ENCODE measurements at places on chromosomes 16 and 17. TPM values are rescaled to one million over a fixed set of nuclear protein-coding genes. Genes with fewer than 3 reads are reported as not detected.

EDC4 gene
- total RNA-seq = 69.7 TPM

CCL16 gene
- not detected for total RNA-seq

ALDH3A1 gene
- 888 TPM for total RNA-seq

C1QTNF8 gene
- not detected for total RNA-seq

ADORA2B gene
- 8.6 TPM for total RNA-seq

CPNE2 gene
- 42.1 TPM for total RNA-seq

SYCE1L gene
- total RNA-seq = 7.6 TPM

UBE2G1 gene
- total RNA-seq = 67.9 TPM

ATP6V0A1 gene
- 23.9 TPM for total RNA-seq

CIBAR2 gene
- not detected for total RNA-seq

TBC1D26 gene
- total RNA-seq = not detected

TMEM114 gene
- not detected for total RNA-seq

P2RX1 gene
- not detected for total RNA-seq

SYNGR2 gene
- 187 TPM for total RNA-seq

STAC2 gene
- total RNA-seq = 0.93 TPM

VKORC1 gene
- 128 TPM for total RNA-seq

FAM234A gene
- 48.7 TPM for total RNA-seq

NHERF2 gene
- total RNA-seq = 64.5 TPM

KCNJ18 gene
- not detected for total RNA-seq

RPAIN gene
- total RNA-seq = 31.2 TPM

EVPLL gene
- not detected for total RNA-seq

FBXO47 gene
- total RNA-seq = not detected

CHST5 gene
- total RNA-seq = 0.08 TPM

TLCD2 gene
- 1.9 TPM for total RNA-seq

SLC16A5 gene
- total RNA-seq = 31.2 TPM

LGALS3BP gene
- total RNA-seq = 74.0 TPM

MSI2 gene
- 45.5 TPM for total RNA-seq

TAT gene
- not detected for total RNA-seq

STH gene
- not detected for total RNA-seq

ASIC2 gene
- 2.0 TPM for total RNA-seq

ZNF385C gene
- total RNA-seq = not detected

KCNJ2 gene
- total RNA-seq = 0.08 TPM

ADGRG3 gene
- total RNA-seq = 0.49 TPM

CHST4 gene
- not detected for total RNA-seq

HNF1B gene
- total RNA-seq = 24.3 TPM

TEKT1 gene
- not detected for total RNA-seq

CCDC102A gene
- total RNA-seq = 4.2 TPM

RAB37 gene
- 1.3 TPM for total RNA-seq

TP53TG3F gene
- not detected for total RNA-seq

COX6A2 gene
- total RNA-seq = not detected

CCDC40 gene
- total RNA-seq = 4.5 TPM

NTN1 gene
- total RNA-seq = 0.37 TPM

SLFN12L gene
- not detected for total RNA-seq

KRTAP4-5 gene
- not detected for total RNA-seq

C17orf78 gene
- total RNA-seq = not detected

ARL5C gene
- total RNA-seq = not detected

KRT222 gene
- total RNA-seq = 0.70 TPM

EPX gene
- total RNA-seq = not detected

DBNDD1 gene
- total RNA-seq = 61.3 TPM

CMTM2 gene
- total RNA-seq = not detected

CNTROB gene
- 35.7 TPM for total RNA-seq

CSH2 gene
- total RNA-seq = not detected

CFAP52 gene
- not detected for total RNA-seq

C16orf96 gene
- total RNA-seq = 0.04 TPM

HEATR9 gene
- not detected for total RNA-seq

SKAP1 gene
- total RNA-seq = 0.34 TPM

KRTAP2-2 gene
- not detected for total RNA-seq

All from A549 treated with ZK216348 at 1 μM for 4 hours (cell line).